Stimulated activated CD4-positive, alpha-beta T cell treated with anti-CD3 and anti-CD28 coated beads, Interleukin-12 subunit alpha, Interleukin-12 subunit beta, amount 100 ng/mL, for 48 hours (primary cell): ENCODE measurements at places on chromosomes 16 and 17.

DNA sequence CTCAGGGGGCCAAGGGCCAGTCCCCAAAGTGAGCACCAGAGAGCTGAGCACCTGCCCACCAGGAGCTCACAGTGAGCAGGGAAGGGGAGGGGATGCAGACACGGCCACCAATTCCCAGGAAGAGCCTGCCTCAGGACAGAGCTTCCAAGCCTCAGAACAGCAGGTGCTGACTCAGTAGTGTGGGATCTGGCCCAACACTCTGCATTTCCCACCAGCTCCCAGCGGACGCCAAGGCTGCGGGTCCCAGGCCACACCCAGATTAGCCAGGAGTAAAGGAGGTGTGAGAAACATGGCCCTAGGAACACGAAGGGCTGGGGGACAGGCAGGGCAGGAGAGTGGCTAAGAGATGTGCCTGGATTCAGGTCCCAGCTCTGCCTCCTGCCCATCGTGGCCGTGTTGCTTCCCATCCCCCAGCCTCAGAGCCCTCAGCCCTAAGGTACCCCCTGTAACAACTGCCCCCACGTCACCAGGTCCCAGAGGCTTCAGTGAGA lies 28.4 kb upstream of the EIF1 start:
- DNase-seq, result no peak

GRCh38 chr17:77542551-77543490 lies 402.1 kb downstream of the SEC14L1 start:
- DNase-seq, result peak; percentile 57

DNA sequence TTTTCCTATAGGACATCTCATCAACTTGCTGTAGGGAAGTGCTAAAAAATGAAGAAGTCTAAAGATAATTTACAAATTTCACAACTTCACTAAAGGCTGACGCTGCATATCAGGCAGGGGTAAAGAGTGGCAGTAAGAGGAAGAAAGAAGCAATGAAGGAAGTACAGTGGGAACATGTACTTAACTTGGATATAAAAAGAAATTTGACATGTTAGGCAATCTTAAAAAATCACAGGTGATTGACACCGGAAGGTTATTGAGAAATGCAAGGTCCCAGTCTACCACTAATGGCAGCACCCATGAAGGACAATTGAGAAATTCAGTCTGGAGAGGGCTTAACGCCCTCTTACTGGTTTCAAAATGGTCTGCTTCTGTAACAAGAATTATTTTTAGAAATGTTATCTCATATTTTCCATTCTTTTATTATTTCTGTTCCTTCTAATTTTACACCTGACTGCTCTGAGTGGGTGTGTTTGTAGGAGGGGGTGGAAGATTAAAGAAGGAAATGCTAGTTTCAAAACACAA lies 358.1 kb downstream of the KCNJ2 start:
- DNase-seq, result no peak

DNA sequence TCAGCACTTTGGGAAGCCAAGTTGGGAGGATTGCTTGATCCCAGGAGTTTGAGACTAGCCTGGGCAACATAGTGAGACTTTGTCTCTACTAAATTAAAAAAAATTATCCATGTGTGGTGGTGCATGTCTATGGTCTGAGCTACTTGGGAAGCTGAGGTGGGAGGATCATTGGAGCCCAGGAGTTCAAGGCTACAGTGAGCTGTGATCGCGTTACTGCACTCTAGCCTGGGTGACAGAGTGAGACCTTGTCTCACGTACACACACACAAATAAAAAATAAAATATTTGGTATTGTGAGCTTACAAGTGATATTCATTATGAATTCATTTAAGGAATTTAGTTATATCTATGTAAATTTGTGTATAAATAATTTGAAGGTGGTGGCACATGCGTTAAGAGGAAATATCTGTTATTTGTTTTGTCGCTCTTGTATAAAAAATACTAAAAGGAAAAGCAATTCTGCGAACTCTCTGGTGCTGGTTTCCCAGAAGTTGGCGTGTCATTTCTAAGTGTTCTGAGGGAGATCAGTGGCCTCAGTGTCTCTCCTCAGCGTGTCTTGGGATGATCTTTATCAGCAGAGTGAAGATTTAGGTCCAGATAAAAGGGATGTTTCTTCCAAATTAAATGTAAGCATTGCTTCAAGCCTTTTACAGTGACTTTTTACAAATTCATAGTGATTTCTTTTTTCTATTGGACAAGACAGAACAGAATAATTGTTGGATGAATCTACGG lies 187.6 kb downstream of the FTO start:
- DNase-seq, result no peak

DNA sequence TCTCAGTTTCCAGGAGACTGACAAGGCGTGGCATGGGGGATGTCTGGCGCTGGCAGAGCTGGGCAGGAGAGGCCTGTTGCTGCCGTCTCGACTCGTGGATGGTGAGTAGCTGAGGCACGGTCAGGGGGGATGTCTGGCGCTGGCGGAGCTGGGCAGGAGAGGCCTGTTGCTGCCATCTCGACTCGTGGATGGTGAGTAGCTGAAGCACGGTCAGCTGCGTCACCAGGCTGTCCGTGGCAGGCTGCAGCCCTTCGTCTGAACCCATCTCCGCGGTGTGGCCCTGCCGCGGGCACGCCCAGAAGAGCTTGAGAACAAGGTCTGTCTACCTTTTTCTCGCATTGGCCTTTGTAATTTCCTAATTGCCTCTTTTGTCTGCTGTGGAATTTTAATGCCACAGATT lies 25.0 kb downstream of the ZNF750 start:
- DNase-seq, result no peak

DNA sequence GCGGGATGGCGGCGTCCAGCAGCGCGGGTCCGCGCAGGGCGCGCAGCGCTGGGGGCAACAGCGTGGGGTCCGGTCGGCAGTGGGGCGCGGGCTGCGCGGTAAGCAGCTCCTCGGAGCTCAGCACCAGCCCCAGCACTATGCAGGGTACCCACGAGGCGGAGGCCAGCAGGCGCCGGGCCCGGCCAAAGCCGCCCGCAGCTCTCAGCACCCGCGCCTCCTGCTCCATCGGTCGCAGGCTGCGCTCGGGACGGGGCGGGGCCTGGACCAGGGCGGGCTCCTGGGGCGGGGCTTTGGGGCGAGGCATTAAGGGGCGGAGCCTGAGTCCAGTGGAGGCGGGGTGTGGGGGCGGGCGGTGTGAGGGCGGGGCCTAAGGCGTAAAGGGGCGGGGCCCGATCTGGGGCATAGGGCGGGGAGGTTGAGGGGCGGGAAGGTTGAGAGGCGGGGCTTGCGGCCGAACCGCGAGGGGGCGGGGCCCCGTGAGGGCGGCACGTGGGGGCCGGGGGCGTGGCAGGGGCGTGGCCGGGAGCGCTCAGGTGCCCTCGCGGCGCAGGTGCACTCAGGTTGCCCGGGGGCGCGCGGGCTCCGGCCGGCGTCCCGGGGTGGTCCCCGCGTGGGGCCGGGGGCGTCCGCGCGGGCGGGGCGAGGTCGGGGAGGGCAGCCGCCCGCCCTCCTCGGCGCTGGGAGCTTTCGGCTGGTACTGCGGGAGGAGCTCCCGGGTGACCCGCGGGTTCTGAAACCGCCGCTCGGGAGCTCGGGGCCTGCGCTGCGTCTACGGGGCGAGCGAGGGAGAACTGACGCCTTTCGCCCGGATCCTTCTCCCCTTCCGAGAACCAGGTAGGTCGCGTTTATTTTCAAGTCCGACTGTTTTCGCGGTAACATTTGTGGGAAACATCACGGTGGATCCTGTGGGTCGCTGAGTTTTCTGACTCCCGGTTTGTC lies 1.4 kb upstream of the SLC22A31 start:
- DNase-seq, result peak; percentile 87

DNA sequence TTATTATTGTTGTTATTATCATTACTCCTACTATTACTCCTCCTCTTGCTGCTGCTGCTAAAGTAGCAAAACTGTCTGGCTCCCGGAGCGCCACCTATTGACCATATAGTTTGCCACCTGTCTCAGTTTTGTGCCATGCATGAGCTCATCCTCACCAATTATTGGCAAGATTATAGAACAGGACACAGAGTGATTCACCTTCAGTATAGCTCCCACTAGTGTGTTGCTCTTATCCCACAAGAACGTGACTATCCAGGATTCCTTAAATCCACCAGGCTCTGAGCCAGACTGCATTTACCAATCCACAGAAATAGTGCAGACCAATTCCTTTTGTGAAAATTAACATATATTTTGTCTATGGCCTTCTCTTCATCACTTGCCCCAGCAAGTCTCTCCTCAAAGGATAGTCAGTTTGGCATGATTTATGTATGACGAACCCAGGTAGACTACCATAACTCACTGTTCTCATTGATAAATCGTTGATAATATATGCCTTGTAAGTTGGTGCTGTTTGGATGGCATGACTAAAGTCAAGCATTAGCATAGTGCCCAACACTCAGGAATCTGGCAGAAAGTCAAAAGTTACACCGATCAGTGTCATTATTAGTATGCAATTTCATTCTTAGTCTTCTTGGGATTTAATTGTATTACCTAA lies 405.5 kb upstream of the HSBP1 start:
- DNase-seq, result no peak

DNA sequence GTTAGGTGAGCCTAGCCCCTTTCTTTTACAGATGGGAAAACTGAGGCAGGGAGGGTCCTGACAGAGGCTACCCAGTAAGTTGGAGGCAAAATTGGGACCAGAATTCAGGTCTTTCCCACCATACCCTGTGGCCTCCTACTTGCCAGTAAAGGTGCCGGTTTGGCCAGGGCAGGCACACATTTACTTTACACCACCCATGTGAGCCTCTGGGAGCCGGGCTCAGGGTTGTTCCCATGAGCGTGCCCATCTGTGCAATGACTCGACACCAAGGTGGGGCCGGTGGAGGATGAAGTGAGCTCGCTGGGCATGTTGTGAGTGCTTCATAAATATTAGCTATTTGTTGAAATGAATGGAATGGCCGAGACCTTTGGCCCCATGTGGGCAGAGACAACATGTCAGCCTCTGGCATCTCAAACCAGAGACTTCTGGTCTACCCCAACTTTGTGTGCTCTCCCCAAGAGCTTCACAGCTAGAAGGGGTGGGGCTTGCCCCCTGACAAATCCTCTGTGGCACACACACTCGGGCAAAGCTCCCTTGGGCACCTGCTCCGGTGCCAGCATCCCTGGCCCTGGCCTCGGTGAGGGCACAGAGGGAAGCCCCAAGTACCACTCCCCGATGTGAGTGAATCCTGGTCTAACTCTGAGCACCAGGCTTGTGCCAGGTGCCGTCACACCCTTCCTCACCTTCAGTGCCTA lies 60.1 kb downstream of the SRCIN1 start:
- no peak for DNase-seq

- DNase-seq, result no peak
Observed at GRCh38 chr17:57140316-57140715, 55.3 kb downstream of the AKAP1 start.

GRCh38 chr17:79902146-79902791 lies 63.0 kb upstream of the CBX4 start:
- DNase-seq, result no peak

DNA sequence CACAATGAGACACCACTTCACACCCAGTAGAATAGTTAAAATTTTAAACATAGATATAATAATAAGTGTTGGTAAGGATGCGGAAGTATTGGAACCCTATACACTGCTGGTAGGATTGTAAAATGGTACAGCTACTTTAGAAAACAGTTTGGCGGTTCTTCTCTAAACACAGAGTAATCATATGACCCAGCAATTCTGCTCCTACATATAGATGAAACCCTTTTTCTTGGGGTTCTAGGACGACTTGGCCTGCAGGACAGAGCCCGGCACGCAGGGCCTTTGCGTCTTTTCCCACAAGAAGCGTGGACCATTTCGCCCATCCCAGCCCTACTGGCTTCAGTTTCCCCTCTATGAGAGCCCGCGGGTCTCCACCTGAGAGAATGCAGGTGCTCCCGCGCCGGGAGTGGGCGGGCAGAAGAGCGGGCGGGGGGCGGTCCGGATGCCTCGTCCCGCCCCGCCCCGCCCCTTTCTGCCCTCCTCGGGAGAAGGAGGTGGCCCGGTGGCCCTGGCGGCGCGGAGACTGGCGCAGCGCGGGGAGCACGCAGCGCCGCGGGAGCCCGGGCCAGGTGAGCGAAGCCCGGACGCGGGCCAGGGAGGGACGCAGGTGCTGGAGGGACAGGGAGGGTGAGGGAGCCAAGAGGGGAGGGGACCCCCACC lies at the start of gene SDR42E2:
SDR42E2 (plus strand) TSS at position 508 of the 657 bp plus-strand sequence. CDS start 3,077 bp downstream, outside the sequence.
- no peak for DNase-seq

GRCh38 chr17:45231481-45232116 lies 9.9 kb downstream of the FMNL1 start:
- no peak for DNase-seq
